Small intestine (tissue), 16 donors: ENCODE measurements at places on chromosomes 5 and 9.

- no peak for DNase-seq
These were observed 263.5 kb downstream of the ARHGAP26 start for GRCh38 chr5:143033535-143034250.

DNA sequence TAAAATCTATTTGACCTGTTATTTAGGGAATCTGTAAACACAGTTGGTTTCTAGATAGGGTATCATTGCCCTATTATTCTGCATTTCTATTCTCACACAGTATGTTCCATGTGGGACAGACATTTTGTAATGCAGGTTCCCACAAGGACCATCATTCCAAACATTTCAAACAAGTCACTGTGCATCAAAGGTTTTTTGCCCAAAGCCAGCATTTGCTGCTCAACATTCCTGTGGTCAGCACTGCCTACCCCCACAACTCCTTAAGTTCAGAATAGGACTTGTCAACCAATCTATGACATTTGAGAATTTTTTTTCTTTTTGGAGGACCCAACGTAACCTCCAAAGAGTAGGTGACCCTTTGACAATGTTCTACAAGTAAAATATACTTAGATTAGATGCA, 95.7 kb downstream of the LPAR1 start:
- DNase-seq, result no peak

- no peak for DNase-seq
These were observed 53.9 kb upstream of the RORB start for GRCh38 chr9:74443036-74443750.

- DNase-seq, result no peak
These were observed 23.4 kb upstream of the SLC6A19 start for GRCh38 chr5:1177826-1178528.

GRCh38 chr9:13213337-13213736, 66.2 kb downstream of the MPDZ start:
- DNase-seq, result no peak
